ENCODE measurements at places on chromosomes 5 and 9.
A peak's percentile ranks its signal among the peaks of the same experiment; 100 is the strongest.

- DNase-seq = no peak
These were observed 1.3 kb upstream of the NNT start for GRCh38 chr5:43601454-43602260.

DNA sequence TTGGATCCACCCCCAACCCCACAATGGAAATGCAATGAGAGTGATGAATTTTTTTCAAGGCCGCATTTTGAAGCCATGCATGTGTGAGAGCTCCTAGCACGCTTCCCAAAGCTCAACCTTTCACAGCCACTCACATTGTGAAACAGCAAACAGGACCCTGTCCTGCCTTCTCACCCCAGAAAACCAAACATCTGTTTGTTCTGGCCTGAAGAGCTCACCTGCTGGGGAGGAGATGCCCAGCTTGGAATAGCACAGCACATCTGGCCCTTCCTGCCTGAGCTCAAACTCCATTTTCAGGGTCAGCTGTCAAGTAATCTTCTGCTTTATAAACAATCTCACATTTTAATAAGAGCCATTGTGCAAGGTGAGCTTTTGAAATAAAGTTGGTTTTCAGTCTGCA, 54.8 kb downstream of the SAXO1 start:
- no peak for DNase-seq

DNA sequence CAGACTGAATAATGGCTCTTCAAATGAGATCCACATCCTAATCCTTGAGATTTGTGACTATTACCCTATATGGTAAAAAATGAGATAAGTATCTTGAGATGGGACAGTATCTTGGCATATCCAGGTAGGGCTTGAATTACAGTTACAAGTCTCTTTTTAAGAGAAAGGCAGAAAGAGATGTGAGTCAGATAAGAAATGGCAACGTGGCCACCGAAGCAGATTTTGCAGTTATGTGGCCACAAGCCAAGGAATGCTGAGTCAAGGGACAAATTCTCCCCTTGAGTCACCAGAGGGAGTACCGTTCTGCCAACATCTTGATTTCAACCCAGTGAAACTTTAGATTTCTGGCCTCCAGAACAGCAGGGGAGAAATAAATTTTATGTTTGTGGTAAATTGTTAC, 1983.0 kb upstream of the C9orf72 start:
- no peak for DNase-seq

DNA sequence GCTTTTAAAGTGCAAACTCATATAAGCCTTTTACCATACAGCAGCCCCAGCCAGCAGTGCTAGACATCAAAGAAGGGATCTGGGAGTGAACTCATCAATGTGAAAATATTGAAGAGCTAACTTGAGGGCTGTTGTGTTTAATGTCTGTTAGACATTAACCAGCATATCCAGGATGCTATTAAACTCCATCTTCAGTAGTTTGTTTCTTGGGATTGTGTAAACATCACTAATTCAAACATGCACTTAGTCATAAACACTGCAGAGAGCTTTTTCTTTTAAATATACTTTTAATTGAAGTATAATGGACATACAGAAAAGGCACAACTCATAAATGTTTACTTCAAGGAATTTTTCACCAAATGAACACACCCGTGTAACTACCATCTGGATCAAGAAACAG, 81.8 kb downstream of the TMEM252 start:
- DNase-seq = no peak

- DNase-seq = no peak
These were observed 176.4 kb downstream of the ARRDC3 start for GRCh38 chr5:91206734-91207133.

DNA sequence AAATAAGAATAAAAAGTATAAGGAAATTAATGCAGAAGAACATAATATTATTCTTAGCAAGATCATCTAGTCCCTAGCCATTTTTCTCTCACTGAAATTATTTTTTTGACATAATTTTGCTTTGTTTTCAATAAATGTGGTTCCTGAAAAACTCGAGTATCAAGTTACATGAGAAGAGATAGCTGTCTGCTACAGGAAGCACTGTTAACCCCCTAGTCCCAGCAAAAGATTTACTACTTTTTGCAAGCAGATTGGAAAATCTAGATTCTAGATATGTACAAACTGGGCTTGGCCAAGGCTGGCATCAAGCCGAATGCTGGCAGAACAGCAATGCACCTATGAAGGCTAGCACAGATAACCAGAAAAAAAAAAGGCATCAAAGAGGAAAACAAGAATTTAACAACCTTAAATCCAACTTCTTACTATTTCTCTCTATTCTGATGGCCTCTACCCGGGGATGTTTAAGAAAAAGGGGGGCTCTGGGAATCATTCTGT, 21.9 kb upstream of the ISCA1 start:
- DNase-seq = no peak

DNA sequence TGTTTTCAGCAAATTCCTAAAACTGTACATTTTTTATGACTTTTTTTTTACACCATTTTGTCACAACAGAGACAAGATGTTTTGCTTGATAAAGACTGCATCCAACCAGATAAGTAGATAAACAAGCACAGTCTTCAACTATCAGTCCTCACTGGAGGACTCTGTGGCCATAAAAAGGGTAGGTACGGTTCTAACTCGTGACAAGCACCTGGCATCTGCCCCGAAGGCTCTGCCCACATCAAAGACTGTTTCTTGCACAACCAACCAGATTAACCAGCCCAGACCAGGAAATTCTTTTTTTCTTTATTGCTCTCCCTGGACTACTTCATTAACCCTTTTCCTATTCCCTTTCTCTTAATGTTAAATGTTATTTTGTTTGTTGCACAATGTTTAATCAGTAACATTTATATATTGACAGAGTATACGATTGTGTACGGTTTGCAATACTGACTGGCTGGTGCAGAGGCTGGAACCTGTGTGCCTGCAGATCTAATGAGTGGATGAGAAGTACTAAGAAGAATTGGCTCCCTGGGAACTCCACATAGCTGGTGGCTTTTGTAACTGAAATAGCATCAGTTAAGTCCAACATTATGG, 74.1 kb downstream of the SERINC5 start:
- no peak for DNase-seq

- no peak for DNase-seq
These were observed 142.1 kb downstream of the MED10 start for GRCh38 chr5:6236170-6236793.

GRCh38 chr9:105118636-105119035, 125.8 kb upstream of the SLC44A1 start:
- no peak for DNase-seq

- peak; percentile 80 for DNase-seq
These were observed 160.6 kb downstream of the C9orf152 start for GRCh38 chr9:110047232-110047954.

- DNase-seq = peak; percentile 9
These were observed 110.4 kb downstream of the TRPM6 start for GRCh38 chr9:74777136-74777879.

DNA sequence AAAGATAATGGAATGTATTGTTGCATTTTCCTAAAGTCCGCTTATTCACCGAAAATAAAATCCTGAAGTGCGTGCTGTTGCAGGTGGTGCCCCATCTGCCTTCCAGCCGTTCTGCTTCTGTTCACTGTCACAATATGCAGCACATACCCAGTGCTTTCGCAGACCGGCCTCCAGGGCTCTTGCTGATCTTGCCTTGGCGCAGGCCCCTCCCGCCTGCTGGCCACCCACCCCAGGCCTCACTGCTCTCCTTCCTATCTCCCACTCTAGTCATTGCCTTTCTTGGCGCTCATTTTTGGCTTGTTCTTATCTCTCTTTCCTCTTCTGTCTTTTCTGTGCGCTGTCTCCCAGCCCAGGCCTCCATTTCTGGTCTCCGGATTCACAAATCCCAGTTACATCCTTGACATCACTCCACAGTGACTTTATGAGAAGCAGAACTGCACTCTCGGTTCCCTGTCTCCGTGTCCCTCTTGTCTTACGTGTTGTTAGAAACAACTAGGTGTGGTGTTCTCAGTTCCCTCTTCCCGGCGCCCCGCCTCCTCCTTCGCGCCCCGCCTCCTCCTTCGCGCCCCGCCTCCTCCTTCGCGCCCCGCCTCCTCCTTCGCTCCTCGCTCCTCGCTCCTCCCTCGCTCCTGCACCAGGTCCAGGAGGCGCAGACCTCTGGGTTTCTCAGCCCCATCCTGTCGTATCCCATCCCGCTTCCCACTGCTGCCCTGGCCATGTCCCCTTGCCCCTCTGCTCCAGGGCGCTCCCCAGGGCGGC, 201.7 kb upstream of the OTULINL start:
- DNase-seq = no peak

GRCh38 chr5:20331826-20332225, 343.8 kb upstream of the CDH18 start:
- no peak for DNase-seq

DNA sequence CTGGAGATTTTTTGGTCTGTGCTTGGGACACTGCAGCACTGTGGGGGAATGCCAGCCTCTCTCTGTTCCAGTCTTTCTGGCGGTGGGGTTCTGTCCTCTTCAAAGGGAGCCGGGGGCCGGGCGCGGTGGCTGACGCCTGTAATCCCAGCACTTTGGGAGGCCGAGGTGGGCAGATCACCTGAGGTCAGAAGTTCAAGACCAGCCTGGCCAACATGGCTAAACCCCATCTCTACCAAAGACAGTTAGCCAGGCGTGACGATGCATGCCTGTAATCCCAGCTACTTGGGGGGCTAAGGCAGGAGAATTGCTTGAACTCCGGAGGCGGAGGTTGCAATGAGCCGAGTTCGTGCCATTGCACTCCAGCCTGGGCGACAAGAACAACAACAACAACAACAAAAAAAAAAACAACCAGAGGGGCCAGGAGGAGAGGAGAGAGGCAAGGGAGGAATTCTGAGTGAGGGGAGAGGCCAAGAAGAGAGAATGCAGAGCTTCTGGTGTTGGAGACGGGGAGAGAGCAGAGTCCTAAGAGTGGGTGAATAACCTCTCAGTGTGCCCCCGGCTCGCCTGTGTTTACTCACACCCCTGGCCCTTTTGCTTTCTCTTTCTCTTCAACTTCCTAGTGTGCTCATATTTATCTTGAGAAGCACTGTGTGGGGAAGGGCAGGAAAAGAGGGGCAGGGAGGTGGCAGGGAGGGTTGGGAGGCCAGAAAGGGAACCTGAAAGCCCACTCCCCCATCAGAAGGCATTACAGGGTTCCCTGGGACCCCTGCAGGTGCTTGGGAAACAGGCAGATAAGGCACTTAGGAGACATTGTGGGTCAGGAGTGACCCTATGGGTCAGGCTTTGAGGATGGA, 3.2 kb upstream of the SET start:
- DNase-seq = no peak

DNA sequence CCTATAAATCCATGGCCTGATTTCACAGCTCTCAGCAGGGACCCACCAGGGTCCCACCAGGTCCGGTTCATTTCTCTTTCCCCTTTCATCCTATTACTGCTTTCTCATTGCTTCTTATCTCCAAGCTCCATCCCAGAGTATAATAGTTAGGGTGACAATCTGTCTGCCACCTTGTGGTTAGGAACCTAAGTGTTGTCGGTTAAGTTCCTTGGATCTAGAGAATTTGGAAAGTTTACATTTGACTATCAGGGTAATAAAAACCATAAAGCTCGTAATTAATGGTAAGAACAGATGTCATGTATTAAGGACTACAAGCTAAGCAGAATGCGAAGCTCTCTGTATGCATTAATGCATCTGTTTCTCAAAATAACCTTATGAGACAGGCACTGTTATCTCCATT, 259.1 kb downstream of the SH3GL2 start:
- no peak for DNase-seq

DNA sequence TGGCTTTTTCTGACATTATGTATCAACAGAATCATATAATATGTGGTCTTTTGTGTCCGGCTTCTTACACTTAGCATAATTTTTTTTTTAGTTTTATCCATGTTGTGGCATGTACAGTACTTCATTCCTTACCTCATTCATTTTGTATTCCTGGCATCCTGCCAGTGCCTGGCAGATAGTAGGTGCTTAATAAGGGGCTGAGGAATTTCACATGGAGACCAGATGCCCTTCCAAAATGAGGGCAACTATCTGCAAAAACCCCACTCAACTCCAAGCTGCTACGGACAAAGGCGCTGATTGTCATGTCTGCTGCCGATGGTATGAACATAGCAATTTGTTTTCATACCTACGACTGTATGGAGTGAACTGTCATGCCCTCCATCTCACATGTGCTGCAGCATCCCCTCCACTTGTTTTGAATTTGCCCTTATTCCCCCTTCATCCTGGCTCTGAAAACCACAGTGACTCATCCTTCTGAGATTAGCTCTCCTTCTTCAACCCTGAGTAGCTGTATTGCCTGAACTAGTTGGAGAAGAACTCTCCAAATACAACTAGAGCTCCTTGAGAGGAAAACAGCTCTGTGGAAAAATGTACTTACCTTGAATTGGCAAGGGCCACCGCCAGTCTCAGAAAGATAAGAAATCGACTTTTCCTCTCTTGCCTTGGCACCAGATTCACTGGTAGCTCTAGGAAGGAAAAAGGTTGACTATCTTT, 41.3 kb upstream of the FOXE1 start:
- no peak for DNase-seq

DNA sequence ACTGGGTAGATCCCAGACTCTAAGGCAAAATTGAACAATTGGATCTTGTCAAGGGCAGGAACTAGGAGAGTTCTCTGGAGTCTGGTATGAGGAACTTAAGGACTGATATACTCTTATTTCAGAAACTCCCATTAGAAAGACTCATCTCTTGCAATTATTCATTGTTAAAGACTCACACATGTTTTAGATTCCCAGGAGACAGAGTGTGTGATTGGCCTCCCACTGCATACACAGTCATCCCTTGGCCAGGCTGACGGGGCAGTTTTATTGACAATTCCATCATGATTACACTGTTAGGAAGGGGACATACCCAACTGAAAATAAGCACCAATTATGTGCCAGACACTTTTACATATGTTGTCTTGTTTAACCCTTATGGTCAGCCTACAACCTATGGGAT, 347.2 kb downstream of the DMAC1 start:
- DNase-seq = no peak

DNA sequence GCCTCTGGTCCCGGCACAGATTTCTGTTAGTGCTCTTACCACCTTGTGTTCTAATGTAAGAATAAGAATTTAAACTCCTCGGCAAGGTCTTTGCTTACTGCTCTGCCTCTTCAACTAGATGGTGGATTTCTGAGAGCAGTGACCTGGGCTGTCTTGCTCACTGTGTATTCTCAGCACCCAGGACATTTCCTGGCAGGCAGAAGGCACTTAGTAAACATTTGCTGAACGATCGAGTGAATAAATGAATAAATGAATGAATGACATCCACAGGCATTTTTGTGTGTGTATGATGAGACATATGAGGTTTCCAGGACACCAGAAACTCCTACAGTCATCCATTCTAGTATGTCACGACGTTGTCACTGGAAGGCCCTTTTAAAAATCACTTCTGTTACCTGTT, 143.2 kb downstream of the BOD1 start:
- no peak for DNase-seq

GRCh38 chr9:133958756-133959155, 33.4 kb downstream of the VAV2 start:
- DNase-seq = no peak

DNA sequence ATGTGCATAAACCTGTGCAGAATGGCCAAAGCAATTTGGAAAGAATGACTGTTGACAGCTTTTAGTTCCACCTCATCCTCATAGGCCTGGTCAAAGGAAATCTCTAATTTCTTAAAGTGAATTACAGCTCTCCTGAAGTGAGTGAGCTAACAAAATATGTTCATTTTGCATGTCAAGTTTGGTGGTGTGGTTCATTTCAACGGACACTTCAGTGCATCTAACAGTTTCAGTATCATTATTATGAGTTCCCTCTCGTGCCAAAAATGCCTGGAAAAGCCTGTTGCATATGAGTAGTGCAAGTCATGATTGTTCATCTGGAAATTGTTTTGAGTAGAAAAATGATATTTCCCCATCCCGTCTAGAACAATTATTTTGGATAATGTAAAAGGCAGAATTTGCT, 53.2 kb upstream of the HMHB1 start:
- no peak for DNase-seq

All from iPS DF 19.7 (cell line).